MCF 10A (cell line): ENCODE measurements at places on chromosomes 3 and 15. TPM values are rescaled to one million over a fixed set of nuclear protein-coding genes. Genes with fewer than 3 reads are reported as not detected.

GRCh38 chr15:73389971-73390544, 21.3 kb upstream of the HCN4 start:
- DNase-seq = peak; percentile 16

DNA sequence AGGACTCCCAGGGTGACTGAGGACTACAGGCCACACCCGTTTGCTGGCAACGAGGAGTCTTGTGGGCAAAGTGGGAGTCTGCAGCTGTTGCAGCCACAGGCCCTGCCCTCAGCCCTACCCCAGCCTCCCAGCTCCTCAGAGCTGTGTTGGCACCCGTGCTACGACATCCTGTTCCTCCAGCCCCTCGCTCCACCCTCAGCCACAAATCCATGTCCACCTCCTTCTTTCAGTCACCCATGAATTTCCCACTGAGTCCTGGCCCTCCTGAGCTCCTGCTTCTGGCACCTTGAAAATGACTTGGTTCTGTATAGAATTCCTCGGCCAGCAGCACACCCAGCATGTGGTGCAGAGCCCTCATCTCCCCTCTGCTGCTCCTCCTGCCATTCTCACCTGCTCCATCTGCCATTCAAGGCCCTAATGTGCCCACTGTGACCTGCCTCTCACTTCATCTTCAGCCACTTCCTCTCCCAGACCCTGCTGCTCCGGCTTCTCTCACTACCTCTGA, 20.9 kb upstream of the VILL start:
- DNase-seq = no peak

DNA sequence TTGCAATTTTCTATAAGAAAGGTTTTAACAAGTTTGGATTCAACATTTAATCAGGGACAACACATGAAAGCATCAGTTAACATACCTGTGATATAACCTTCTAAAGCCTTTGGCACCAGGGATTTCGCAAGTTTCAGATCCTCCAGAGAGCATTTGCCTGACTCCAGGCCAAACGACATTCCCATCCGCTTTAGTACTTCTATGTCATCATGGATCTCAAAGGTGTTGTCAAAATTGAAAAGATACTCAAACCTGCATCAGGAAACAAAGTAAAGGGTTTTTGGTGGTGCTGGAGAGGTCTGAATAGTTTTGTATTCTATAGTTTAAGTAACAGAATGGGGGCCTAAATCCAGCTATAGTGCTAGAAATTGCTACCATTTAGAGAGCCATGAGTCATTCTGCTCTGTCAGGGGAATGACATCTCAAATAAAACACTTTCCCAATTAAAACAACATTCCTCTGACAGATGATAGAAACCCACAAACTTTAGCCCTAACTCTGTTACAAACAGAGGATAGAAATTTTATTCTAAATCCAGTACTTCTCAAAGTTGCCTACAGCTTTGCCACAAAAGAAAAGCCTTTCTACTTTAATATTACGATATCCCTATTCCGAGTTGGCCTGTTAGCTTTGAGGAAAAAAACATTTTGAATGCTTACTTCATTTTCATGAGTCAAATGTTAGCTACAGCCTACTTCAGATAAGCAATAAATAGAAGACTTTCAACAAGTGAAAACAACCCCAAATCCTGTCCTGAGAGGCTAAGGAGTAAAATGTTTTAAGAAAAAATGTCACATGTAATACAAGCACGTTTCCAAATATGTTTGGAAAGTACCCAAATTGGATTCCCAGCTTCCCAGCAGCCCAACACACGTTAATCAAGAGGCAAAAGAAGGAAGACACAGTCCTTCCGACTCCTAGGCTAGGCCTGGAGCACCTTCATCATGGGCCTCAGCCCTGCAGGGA, 83.4 kb downstream of the ATP1B3 start:
- peak; percentile 76 for DNase-seq

- peak; percentile 65 for DNase-seq
Observed at GRCh38 chr3:132346841-132347736, 29.9 kb downstream of the ACP3 start.

- DNase-seq = no peak
Observed at GRCh38 chr3:7543294-7543880, 682.5 kb downstream of the GRM7 start.

ZKSCAN7 gene
- not detected in 2 replicates for total RNA-seq

TRAK1 gene
- 32.8 and 33.2 TPM in 2 replicates for total RNA-seq

CFAP44 gene
- 4.0 and 6.7 TPM in 2 replicates for total RNA-seq

C2CD4B gene
- not detected in 2 replicates for total RNA-seq
